ENCODE measurements at places on chromosomes 12 and 14. TPM values are rescaled to one million over a fixed set of nuclear protein-coding genes. Genes with fewer than 3 reads are reported as not detected.

DNA sequence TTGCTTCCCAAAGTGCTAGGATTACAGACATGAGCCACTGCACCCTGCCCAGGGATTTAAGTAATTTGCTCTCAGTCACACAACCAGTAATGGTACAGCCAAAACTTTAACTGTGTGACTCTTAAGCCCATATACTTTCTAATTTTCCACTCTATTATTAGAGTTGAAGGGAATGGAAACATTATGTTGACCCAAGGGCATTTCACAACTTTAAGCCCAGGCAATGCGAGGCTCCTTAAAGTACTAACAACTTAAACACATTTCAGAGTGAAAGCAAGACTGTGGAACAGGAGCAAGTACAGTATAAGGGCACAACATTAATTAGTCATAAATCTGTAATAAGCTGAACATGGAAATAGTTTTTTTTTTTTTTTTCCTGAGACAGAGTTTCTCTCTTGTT is 39.8 kb downstream of the BAZ1A start:
- DNase-seq = no peak
- peaks cover 3% of the 10 kb centered on the region for H3K4me1 ChIP-seq
- H3K27me3 ChIP-seq = no peaks in the 10 kb centered on the region
- no peaks in the 10 kb centered on the region for H3K36me3 ChIP-seq

DNA sequence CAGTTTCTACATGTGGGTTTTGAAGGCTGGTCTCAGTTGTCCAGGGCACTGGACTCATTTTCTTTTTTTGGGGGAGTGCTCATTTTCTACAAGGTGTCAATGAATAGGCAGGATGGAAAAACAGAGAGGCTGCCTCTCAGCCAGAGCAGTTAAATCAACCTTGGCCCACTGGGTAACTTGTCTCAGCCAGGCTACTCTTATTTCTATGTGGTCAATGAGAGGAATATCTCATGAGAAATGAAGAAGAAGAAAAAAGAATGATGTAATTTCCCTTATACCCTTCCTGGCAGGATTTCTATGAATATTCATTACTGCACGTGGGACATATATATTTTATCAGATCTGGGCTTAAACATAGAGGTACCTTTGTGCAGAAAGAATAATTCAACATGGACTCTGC is 155.2 kb upstream of the E2F7 start:
- no peak for DNase-seq
- no peaks in the 10 kb centered on the region for H3K27me3 ChIP-seq
- no peak overlapping the region for H3K4me3 ChIP-seq
- H3K36me3 ChIP-seq = no peaks in the 10 kb centered on the region
- H3K4me1 ChIP-seq = no peaks in the 10 kb centered on the region
- H3K27ac ChIP-seq = no peak overlapping the region

DNA sequence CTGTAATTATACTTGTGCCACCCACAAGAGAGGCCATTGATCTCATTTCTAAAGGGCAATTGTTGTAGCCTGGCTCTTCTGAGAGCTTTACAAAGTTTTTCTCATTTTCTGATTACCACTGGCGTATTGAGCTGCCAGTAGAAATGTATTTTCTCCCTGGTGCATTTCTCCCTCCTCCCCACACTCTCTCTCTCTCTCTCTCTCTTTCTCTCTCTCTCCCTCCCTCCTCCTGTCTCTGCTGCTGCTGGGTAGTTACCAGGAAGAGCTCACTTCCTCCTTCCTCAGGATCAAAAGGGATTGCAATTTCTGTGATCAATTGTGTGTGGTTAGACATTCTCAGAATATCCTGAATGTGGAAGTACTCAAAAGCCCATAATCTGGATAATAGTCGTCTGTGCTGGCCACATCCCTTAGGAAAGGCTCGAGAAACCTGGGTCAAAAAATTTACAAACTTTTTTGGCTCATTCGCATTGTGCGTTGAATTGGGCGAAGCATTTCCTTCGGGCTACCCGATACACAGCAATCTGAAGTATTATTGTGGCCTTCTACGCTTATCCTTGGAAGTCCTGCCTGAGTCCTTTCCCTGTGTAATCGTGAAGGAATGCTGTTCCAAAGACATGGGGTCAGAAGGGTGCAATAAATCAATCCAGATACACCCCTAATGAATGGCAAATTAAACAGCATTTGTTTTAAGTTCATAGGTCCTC is 254.8 kb downstream of the MSRB3 start:
- H3K27me3 ChIP-seq = no peaks in the 10 kb centered on the region
- no peak for DNase-seq
- no peaks in the 10 kb centered on the region for H3K36me3 ChIP-seq
- H3K4me3 ChIP-seq = no peak overlapping the region
- H3K4me1 ChIP-seq = peaks cover 17% of the 10 kb centered on the region
- no peak overlapping the region for H3K27ac ChIP-seq

DNA sequence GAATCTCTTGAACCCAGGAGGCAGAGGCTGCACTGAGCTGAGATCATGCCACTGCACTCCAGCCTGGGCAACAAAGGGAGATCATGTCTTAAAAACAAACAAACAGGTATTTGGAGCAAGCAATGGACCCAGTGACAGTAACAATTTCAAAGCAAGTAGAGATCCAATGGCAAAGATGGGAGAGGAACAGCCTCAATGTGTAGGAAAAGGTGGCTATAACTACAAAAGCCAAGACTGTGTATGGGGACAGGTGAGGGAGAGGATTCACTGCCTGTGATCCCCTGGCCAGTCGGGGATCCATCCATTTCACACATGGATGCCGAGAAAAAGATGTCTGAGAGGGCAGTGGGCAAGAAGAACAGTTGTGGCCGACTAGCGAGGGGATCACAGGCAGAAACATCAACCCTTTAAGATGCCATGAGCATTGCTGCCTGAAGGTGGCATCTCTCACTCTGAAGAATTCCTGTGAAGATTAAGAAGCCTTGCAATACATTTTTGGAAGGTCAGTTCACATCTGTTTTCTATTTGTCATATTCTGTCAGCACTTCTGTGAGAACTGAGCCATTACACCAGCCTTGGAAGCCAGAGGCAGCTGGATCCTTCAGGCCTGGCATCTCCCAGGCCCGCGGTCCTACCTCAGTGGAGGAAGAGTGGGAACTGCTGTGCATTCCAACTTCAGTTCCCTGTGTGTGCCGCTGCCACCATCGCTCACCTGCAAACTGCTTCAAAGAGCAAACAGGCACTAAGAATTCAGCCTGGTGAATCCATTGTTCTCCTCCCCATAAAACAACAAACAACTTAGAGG is 54.5 kb upstream of the FRS2 start:
- no peak overlapping the region for H3K4me3 ChIP-seq
- no peaks in the 10 kb centered on the region for H3K27me3 ChIP-seq

DNA sequence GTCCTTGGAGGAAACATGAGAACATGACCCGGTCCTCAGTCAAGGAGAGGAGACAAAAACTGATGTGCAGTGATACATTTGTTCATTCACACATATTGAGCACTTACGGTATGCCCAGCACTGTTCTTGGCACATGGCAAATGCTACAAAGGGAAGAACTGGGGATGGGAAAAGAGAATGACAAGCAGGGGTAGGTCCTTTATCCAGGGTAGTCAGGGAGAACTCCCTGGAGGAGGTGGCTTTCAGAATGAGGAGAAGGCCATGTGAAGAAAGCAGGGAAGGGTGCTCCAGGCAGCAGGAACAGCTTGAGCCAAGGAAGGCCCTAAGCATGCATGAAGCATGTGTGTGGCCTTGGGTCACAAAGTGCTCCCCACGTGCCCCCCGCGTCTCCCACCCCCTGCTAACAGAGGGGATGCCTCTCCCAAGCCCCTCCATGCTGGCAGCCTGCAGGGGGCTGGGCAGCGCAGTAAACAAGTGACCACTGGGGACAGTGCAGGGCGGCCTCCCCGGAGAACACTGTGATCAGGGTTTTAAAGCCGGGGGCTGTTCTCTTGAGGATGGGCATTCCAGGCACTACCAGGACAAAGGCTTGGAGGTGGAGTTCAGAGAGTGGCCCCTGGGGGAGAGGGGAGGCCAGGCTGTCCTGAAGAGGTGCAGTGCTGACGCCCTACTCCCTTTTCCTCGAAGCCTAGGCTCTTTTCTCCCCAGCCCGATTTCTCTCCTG is 71.0 kb downstream of the PHETA1 start:
- H3K27ac ChIP-seq = no peak overlapping the region
- H3K27me3 ChIP-seq = no peaks in the 10 kb centered on the region
- no peaks in the 10 kb centered on the region for H3K4me1 ChIP-seq
- DNase-seq = no peak
- no peak overlapping the region for H3K4me3 ChIP-seq

GRCh38 chr12:11962860-11963259 is 107.9 kb upstream of the BCL2L14 start:
- H3K36me3 ChIP-seq = no peaks in the 10 kb centered on the region
- H3K27me3 ChIP-seq = no peaks in the 10 kb centered on the region
- DNase-seq = no peak
- H3K4me3 ChIP-seq = no peak overlapping the region
- H3K4me1 ChIP-seq = peaks cover 10% of the 10 kb centered on the region
- H3K27ac ChIP-seq = no peak overlapping the region

- H3K27ac ChIP-seq = no peak overlapping the region
- H3K27me3 ChIP-seq = no peaks in the 10 kb centered on the region
- no peak overlapping the region for H3K4me3 ChIP-seq
- no peak for DNase-seq
- peaks cover 28% of the 10 kb centered on the region for H3K4me1 ChIP-seq
These were observed 7.2 kb downstream of the LGALS3 start for GRCh38 chr14:55136241-55136640.

GRCh38 chr14:33917661-33918060 is 33.2 kb downstream of the EGLN3 start:
- no peaks in the 10 kb centered on the region for H3K36me3 ChIP-seq
- H3K27ac ChIP-seq = no peak overlapping the region
- no peak overlapping the region for H3K4me3 ChIP-seq
- no peaks in the 10 kb centered on the region for H3K27me3 ChIP-seq

DNA sequence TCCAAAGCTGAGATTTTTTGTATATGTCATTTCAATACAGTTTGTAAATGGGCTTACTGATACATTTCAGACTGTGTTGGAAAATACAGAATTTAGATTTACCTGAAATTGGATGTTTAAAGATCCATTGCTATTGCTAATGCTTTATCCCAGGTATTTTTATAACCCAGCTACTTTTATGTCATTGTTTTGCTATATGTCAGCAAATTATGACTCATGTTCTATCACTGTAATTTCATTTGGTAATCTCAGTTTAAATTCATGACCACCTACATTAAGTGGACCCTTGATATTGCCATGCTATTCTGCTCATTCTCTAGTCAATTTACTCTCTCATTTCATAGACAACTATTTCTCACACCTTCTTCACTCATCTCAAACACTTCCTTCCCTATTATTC is 281.2 kb downstream of the IPO8 start:
- no peaks in the 10 kb centered on the region for H3K36me3 ChIP-seq
- no peaks in the 10 kb centered on the region for H3K4me1 ChIP-seq
- no peaks in the 10 kb centered on the region for H3K27me3 ChIP-seq
- H3K4me3 ChIP-seq = no peak overlapping the region
- DNase-seq = no peak

DNA sequence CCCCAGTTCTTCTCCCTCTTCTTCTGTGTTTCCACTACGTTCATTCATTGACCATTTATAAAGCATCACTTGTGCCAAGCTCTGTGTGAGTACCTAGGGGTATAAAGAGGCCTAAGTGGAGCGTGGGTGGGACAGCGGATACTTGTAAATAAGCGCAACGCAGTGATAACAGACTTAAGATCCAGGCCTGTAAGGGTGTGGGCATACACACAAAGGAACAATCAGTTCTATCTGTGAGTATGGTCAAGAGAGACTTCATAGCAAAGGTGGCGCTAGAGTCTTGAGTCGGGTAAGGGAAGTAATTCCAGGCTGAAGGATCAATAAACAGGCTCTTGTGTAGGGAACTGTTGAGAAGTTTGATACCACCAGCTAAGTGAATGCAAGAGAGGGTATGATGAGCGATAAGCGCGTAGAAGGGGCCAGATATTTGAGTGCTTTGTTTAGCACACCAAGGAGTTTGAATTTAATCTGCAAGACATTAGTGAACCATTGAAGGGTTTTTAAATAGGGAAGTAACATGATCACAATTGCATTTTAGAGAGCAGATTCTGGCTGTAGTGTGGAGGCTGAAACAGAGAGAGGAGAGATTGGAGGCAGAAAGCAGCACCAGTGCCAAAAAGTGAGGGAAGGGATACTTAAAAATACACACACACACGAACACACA is 1.0 kb upstream of the GXYLT1 start:
- peaks cover 15% of the 10 kb centered on the region for H3K4me1 ChIP-seq
- no peaks in the 10 kb centered on the region for H3K27me3 ChIP-seq
- no peaks in the 10 kb centered on the region for H3K36me3 ChIP-seq
- no peak overlapping the region for H3K27ac ChIP-seq
- DNase-seq = no peak
- H3K4me3 ChIP-seq = no peak overlapping the region

GRCh38 chr14:58705066-58705465 is 67.3 kb downstream of the DACT1 start:
- no peaks in the 10 kb centered on the region for H3K27me3 ChIP-seq
- H3K36me3 ChIP-seq = no peaks in the 10 kb centered on the region
- no peaks in the 10 kb centered on the region for H3K4me1 ChIP-seq
- DNase-seq = no peak
- H3K4me3 ChIP-seq = no peak overlapping the region

- peaks cover 3% of the 10 kb centered on the region for H3K27me3 ChIP-seq
- DNase-seq = no peak
- H3K36me3 ChIP-seq = no peaks in the 10 kb centered on the region
- no peaks in the 10 kb centered on the region for H3K4me1 ChIP-seq
- no peak overlapping the region for H3K27ac ChIP-seq
These were observed 173.1 kb upstream of the RTL1 start for GRCh38 chr14:101076451-101077198.

DNA sequence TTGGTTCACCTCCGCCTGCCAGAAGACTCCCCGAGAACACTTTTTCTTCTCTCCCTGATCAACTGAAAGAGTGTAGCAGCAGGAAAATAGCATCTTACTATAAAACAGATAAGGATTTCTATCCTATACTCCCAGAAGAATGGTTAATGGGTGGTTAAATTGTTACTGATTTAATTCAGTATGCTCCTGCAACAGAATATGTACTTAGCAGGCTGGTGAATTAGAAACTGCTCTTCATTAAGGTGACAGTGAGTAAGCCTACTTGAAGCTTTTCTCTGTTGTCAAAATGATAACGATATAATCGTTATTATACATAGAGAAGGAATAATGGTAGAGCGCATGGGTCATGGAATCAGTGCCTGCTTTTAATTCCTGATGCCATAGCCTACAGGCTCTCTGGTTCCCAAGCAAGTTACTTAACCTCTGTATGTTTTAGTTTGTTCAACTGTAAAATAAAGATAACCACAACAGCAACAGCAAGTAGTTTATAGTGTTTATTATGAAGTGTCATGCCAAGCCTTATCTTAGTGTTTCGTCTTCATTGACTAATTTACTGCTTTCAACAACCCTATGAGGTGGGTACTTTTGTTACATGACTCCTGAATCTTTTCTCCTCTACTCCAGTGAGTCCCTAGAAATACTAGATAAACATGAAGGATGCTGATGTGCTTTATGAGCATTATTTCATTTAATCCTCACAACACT is 392.6 kb downstream of the CCDC91 start:
- DNase-seq = no peak
- no peak overlapping the region for H3K4me3 ChIP-seq
- no peaks in the 10 kb centered on the region for H3K36me3 ChIP-seq

- H3K27me3 ChIP-seq = no peaks in the 10 kb centered on the region
- no peak overlapping the region for H3K4me3 ChIP-seq
- H3K27ac ChIP-seq = no peak overlapping the region
- no peak for DNase-seq
- H3K36me3 ChIP-seq = no peaks in the 10 kb centered on the region
These were observed 55.3 kb upstream of the TMCC3 start for GRCh38 chr12:94705676-94706075.

The RNASE7 gene
- total RNA-seq = not detected

The KLRG1 gene
- total RNA-seq = 1.1 TPM

The RTN1 gene
- 3.8 TPM for total RNA-seq

The KRT6A gene
- total RNA-seq = not detected

The ZNF641 gene
- 32.8 TPM for total RNA-seq

The EIF4B gene
- 704 TPM for total RNA-seq

The KRT8 gene
- total RNA-seq = 768 TPM

The USP44 gene
- 2.8 TPM for total RNA-seq

All from thyroid gland (tissue), 4 donors.